ENCODE measurements at places on chromosomes 5 and 9.

DNA sequence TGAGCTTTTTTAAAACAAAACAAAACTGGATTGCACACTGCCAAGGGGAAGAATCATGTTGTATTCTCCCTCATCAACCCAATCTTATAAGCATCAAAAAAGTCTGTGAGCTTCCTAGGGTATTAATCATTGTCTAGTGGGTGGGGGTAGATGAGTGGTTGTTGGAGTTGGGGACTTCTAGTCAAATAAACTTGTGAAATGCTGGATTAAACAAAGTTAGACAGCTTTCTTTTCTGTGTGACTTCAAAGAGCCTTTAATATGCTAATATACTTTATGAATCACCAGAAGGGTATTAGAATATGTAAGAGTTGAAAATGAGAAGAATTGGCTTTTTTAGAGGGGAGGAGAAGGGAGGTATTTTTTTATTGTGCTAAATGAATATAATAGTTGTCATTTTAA, 87.7 kb downstream of the GALNT10 start:
- DNase-seq = no peak

DNA sequence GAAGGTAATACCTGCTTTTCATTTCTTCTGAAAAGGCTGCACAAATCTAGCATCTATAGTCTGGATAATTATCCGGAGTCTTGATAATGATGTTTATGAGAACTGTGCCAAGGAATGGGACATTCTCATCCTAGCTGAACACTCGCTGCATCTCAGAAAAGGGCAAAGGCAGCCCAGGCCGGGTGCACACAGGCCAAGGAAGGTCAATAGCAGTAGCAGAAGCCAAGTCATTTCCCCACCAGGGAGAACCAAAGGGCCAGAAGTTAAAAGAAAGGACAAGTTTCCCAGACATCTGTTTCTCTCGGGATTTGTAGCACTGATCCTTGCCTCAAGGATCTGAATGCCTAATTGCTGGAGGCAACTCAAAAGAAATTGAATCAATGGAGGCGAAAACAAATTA, 66.1 kb upstream of the ANKRD55 start:
- no peak for DNase-seq

GRCh38 chr5:119354537-119355243, 1.1 kb upstream of the TNFAIP8 start:
- DNase-seq = no peak

GRCh38 chr5:50501491-50502228, 60.6 kb upstream of the EMB start:
- DNase-seq = no peak

DNA sequence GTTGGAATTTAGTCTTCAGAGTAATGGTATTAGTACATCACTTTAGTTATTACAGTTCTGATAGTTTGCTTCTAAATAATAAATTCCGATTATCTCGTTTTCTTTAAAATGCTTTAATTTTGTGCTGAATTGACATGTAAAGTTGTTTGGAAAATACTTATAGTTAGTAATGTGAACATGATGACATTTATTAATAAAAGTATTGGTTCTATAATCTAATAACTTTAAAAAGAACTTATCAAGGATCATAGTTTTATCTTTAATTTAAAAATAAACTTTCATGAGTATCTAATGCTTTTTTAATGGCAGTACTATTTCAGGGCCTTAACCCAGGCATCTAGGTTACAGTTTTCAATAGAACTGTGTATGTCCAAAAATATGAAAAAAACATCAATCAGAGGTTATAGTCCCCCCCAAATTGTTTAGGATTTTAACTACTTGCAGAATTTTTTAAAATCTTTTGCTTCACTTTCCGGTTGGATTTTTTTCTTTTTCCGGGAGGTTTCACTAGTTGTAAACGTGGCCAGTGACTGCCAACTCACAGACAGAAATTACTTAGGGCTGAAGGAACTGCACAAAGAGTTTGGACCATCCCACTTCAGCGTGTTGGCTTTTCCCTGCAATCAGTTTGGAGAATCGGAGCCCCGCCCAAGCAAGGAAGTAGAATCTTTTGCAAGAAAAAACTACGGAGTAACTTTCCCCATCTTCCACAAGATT, 680 bp downstream of the GPX8 start:
- peak; percentile 92 for DNase-seq
